Naive thymus-derived CD4-positive, alpha-beta T cell (primary cell): ENCODE measurements at places on chromosomes 13 and 19. TPM values are rescaled to one million over a fixed set of nuclear protein-coding genes. Genes with fewer than 3 reads are reported as not detected.
A peak's percentile ranks its signal among the peaks of the same experiment; 100 is the strongest.

The PRODH2 gene
- not detected for total RNA-seq

The FFAR3 gene
- total RNA-seq, result 0.72 TPM

The DNMT1 gene
- total RNA-seq, result 311 and 334 TPM in 2 replicates

DNA sequence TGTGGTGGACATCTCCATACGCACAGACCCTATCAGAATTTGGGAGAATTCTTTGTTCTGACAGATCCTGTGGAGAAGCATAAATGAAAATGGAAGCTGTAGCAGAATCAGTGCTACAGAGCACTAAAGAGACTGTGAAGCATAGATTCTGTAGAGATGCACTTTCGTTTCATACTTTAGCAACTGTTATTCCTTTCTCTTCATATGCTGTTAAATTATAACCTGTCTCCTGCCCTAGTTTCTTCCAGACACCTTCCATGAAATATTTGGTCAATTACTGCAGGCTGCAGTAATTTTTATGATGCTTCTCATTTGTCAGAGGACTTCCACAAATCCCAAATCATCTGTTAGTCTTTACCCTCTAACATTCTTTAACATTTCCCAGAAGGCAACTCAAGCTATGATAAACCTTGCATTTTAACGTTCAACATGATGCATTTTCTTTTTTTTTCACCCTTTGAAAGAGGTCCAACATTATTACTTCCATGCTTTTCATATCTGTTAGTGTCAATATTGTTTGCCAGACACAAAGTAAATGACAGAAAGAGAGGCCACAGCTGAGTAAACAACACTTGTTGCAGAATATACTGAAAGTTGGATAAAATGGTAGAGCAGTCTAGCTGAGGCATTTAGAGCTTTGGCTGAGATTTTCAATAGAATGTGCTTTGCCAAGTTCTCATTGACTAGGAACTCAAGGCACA, 412.7 kb downstream of the LMO7 start:
- H3K36me3 ChIP-seq, result no peaks in the 10 kb centered on the region
- DNase-seq, result no peak
- no peaks in the 10 kb centered on the region for H3K4me1 ChIP-seq
- no peak overlapping the region for H3K27ac ChIP-seq
- no peaks in the 10 kb centered on the region for H3K27me3 ChIP-seq

DNA sequence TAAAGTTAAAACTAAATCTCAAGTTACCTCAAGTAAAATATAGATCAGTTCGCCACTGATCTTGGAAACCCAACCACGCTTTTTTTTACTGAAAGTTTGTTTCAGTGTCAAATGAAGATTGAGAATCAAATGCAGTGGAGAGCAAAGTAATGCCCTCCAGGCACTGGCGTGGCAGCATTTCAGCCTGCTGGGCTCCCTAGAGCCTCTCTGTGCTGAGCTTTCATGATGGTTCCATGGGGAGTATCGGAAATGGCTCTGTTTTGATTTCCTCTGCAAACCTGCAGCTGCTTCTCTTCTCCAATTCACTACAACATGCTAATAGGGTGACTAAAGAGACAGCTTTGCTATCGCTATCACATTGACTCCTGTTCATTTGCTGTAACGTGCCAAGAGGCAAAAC, 141.6 kb downstream of the FGF14 start:
- no peak overlapping the region for H3K4me3 ChIP-seq
- H3K27ac ChIP-seq, result no peak overlapping the region
- no peaks in the 10 kb centered on the region for H3K4me1 ChIP-seq
- H3K36me3 ChIP-seq, result no peaks in the 10 kb centered on the region
- no peaks in the 10 kb centered on the region for H3K27me3 ChIP-seq

DNA sequence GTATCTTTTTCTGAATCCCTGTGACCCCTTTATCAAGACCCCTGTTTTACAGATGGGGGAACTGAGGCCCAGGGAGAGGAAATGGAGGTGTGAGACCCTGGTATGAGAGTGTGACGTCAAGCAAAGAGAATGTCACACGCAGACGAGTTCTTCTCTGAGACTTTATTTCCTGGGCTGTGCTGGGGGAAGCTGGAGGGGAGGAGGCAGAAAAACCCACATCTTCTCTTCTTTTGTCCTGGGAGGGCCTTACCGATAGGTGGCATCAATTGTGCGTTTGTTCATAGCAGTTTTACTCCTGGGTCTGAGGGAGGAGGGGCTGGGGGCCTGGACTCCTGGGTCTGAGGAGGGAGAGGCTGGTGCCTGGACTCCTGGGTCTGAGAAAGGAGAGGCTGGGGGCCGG, 4.9 kb upstream of the KLK15 start:
- H3K27ac ChIP-seq, result no peak overlapping the region
- no peaks in the 10 kb centered on the region for H3K27me3 ChIP-seq
- no peak overlapping the region for H3K4me3 ChIP-seq
- no peaks in the 10 kb centered on the region for H3K36me3 ChIP-seq
- no peak for DNase-seq
- peaks cover 4% of the 10 kb centered on the region for H3K4me1 ChIP-seq

- H3K36me3 ChIP-seq, result peaks cover under 1% of the 10 kb centered on the region
- H3K27ac ChIP-seq, result peak overlapping the region; percentile 97
- peak overlapping the region; percentile 87 for H3K4me3 ChIP-seq
- peaks cover 12% of the 10 kb centered on the region for H3K4me1 ChIP-seq
Observed at GRCh38 chr19:58182577-58182988, 278 bp upstream of the ZNF274 start.

DNA sequence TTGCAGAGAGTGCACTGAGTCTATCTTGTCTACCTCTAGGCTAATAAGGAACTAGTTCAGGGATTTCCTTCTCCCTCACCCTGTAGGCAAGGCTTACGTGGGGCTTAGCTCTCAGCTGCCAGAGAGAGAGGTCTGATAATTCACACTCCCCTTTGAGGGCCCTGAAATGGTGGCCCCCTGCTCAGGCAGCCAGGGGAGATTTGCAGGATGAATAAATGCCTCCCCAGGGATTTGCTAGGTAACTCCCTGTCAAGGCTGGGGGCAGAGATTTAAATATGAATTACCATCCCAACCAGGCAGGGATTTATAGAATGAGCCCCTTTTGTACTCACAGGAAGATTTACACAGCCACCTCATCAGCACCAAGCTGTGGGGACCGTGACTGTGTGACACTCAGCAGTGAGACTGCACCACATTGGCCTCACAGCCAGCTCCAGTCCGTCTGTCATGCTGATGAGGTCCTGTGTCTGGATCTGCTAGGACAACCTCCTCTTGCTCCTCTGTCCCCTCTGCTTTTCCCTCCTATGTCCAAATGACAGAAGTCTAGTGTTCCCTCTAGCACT, 73.4 kb downstream of the CBY2 start:
- H3K27me3 ChIP-seq, result no peaks in the 10 kb centered on the region
- H3K27ac ChIP-seq, result no peak overlapping the region
- no peaks in the 10 kb centered on the region for H3K36me3 ChIP-seq
- no peak overlapping the region for H3K4me3 ChIP-seq
- no peak for DNase-seq
